Activated T-helper 9 cell treated with anti-CD3 and anti-CD28 coated beads, Interleukin-2, amount 50 U/mL, for 16 hours (primary cell): ENCODE measurements at places on chromosomes 6 and 20.
A peak's percentile ranks its signal among the peaks of the same experiment; 100 is the strongest.

DNA sequence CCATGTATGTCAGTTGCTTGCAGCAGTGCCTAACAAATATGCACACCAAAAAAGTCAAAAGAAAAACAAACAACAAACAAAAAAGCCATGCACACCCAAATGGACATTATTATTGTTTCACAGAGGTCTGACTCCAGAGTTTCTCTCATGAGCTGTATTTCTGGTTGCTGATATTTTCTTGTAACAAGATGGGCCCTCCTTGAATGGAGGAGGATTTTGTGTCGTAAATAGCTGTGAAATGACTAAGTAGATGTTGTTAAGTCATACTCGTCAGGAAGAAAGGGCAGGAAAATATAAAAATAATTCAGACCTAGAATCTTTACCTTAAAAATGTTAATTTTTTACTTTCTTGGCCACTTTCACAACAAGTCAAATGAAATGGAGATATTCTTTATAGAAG is 96.0 kb downstream of the PLEKHG1 start:
- no peak for DNase-seq

- peak; percentile 79 for DNase-seq
Observed at GRCh38 chr6:158653577-158654354, 3.9 kb downstream of the SYTL3 start.

- DNase-seq, result no peak
Observed at GRCh38 chr20:6200092-6200491, 77.3 kb upstream of the FERMT1 start.

DNA sequence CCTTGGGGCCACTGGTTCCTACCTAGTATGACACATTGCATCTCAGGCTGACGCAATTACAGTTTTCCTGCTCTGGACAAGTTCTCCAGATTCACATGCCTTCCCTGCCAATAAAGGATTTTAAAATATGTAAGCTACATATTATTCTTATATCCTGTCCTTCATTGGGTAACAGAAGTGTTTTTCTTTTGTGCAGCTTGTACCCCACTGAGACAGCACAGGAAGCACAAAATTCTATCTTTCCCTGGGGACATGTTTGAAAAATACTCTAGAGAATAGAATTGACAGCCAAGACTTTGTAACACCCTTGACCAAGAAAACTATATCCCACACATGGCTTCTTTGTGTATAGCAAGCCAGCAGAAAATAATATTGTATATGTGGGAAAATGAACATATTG is 456.8 kb downstream of the MAFB start:
- no peak for DNase-seq

DNA sequence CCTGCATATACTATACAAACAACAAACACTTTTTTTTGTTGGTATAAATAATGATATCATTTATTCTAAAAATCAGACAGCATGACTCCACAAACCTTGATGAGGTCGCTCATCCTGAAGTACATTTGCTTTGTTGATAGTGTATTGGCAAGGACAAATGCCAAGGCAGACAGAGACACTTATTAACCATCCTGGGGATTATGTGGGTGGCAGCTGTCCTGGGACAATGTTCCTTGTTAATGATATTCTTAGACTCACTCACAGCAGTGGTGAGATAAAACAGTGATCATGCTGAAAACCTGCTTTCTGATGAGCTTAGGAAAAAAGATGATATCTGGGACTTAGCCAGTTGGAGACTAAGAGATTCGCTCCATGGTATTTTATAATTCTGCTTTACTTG is 85.4 kb upstream of the OGFRL1 start:
- no peak for DNase-seq

DNA sequence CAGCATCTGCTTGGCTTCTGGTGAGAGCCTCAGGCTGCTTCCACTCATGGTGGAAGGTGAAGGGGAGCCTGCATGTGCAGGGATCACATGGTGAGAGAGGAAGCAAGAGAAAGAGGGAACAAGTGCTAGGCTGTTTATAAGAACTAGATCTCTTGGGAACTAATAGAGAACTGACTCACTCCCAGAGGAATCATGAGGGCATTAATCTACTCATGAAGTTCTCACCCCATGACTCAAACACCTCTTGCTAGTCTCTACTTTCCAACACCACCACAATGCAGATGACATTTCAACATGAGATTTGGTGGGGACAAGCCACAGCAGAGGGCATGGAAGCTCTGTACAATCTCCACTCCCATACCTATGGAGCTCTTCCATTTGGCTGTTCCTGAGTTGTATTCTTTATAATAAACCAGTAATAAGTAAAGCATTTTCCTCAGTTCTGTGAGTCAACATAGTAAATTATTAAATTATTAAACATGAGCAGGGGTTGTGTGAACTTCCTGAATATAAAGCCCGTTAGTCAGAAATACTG is 524.1 kb upstream of the NRSN1 start:
- DNase-seq, result no peak

GRCh38 chr6:31681135-31681671 is 336 bp upstream of the LY6G5C start:
- peak; percentile 26 for DNase-seq

GRCh38 chr20:8983478-8984345 is 85.2 kb upstream of the PLCB4 start:
- DNase-seq, result no peak

- no peak for DNase-seq
Observed at GRCh38 chr20:1863296-1863695, 31.9 kb upstream of the SIRPA start.
